ENCODE measurements at places on chromosomes 7 and 10.
A peak's percentile ranks its signal among the peaks of the same experiment; 100 is the strongest.

DNA sequence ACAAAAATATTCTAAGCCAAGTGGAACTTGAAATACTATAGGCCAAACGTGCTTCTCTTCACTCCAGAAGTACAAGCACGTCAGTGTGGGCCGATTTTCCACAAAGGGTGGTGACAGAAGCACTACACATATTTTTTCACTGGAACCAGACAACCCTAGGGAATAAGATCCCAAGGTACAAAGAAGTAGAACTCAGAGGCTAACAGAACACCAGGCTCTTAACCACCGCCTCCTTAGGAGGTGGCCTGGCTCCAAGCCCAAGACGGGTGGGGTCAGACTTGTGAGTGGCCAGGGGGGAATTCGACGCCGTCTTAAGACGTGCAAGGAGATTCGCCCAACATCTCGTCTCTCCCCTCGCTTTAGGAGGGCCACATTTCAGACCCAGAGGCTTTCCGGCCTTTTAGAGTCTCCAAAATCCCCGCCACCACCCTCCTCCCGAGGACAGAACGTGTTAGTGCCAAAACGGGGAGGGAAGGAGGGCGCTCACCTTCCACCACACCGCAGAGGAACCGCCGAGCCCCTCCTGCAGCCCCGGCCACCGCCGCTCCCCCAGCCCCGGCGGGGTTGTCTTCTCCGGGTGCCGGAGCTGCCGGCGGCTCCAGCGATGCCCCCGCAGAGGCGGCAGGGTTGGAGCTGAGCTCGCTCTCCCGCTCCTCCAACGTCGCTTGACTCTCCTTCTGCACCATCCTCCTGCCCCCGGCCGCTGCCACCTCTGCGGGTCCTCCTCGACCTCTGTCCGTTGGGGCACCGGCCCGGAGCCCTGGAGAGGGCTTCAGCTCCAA, 716 bp downstream of the OGA start:
- peak; percentile 21 for DNase-seq

- no peak for DNase-seq
These were observed 98.2 kb upstream of the IMMP2L start for GRCh38 chr7:111660478-111660877.

- no peak for DNase-seq
These were observed 215.9 kb downstream of the RAB11FIP2 start for GRCh38 chr10:117830787-117831212.

DNA sequence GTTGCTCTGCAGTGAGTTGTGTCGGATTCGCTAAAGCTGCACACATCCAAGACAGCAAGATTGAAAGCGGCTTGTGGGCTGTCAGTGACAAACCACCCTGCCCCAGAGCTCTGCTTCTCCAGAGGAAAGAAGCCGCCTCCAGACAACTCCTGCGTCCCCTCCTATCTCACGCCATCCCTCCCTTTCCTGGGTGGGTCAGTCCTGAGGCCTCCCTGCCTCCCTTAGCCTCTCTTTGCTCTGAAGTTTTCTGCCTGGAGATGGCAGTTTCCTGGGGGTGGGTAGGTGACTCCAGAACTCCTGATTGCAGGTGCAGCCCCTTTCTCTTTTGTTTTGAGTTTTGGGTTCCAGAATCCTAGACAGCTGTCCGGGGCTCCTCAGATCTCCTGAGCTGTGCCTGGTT, 78.7 kb downstream of the EMX2 start:
- no peak for DNase-seq

- DNase-seq: no peak
These were observed 10.2 kb downstream of the NDST2 start for GRCh38 chr10:73801253-73801590.

Data from stimulated activated CD8-positive, alpha-beta memory T cell treated with anti-CD3 and anti-CD28 coated beads, Interleukin-7, amount 100 ng/mL, for 4 hours (primary cell).